Fibroblast of the conjunctiva (primary cell): ENCODE measurements at places on chromosomes 16 and 17.

DNA sequence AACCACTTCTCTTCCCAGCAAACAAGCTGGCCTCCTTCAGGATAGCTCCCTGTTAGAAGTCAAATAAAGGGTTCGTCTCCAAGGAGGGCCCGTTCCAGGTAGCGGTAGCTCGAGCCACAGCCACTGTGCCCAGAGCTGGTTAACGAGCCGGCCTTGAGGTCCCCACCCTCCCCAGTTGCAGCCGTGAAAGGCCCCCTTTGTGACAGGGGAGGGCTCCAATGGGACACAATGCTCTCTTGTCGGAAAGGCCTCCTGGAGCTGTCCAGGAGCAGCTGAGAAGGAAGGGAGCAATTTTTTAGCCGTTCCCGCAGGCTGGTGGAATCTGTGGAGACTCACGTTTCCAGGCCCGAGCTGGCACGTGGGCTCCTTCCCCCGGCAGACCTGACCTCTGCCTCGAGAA lies 29.9 kb upstream of the FOXF1 start:
- DNase-seq: no peak

GRCh38 chr17:75897160-75898019 lies 639 bp upstream of the TRIM65 start:
- DNase-seq: no peak

DNA sequence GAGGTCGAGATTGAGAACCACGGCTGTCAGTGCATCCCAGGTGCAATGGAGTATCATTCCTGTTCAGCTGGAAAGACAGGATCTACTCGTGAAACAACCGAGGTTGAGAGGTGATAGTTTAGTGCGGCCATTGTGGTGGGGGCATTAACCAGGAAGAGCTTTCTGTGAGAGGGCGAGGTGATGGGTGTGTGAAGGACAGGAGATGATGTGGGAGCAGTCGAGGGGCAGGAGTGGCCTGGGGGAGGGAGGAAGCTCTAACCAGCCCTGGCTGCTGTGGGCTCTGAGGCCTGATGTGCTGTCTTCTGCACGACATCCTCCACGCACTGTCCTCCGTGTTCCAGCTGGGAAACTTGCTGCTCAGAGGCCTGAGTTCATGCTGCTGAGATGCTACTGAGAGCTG lies 22.0 kb downstream of the GOSR2 start:
- DNase-seq: no peak

- no peak for DNase-seq
These were observed 9.9 kb upstream of the KDM8 start for GRCh38 chr16:27193300-27193990.

GRCh38 chr16:72480911-72481310 lies 309.0 kb upstream of the PMFBP1 start:
- no peak for DNase-seq

- no peak for DNase-seq
These were observed 2.1 kb upstream of the ZSCAN10 start for GRCh38 chr16:3101018-3101840.

DNA sequence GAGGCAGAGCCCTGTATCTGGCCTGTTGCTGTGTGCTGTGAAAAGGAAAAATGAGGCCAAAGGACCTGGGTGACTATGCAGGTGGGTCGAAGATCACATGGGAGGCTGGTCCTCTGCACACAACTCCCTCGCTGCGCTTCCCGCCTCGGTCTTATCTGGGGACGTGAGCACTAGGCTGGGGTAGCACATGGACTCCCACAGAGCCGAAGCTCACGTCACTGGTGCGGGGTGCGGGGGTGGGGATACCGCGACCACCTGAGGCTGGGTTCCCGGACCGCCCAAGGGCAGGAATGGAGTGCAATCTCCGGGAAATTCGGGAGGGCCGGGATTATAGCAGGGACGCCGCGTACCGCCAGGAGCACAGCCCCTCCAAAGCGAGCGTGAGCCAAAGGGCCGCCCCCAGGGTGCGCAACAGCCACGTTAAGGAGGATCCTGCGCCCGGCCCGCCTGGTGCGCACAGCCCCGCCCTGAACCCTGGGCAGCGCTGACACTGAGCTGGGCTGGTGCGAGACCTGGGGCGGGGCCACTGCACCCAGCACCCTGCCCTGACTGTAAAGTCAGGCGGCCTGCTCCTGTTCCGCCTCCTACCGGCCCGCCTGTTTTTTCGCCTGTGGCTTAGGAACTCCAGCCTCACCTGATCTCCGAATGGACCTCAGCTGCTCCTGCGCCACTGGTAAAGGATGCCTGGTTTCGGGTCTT lies 4.8 kb downstream of the MT1A start:
- DNase-seq: peak; percentile 10

DNA sequence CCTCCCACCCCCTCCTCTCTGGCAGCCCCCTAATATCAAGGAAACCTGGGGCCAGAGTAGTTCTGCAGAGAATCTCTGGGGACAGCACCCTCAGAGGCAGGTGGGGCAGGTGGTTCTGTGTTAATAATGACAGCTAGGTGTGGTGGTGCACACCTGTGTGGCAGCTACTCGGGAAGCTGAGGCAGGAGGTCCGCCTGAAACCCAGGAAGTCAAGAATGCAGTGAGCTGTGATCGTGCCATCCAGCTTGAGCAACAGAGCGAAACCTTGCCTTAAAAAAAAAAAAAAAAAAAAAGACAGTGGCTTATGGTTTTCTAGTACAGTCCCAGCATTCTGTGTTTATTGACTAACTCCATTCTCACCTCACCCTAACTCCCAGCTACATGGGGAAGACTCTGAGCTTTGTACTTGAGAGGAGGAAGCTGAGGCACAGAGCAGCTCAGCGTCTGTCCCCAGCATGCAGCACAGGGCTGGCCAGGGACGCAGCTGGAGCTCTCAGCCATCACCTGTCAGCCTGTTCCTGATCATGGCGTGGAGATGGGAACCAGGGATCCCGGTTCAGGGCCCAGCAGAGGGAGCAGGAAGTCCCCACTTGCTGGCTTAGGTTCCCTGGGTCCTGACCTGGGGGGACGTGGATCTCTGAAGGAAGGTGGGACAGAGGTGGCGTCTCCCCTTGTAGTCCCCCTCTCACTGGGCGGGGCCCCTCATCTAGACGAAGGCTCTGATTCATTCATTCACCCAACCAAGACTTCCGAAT lies 6.1 kb downstream of the DBNDD1 start:
- DNase-seq: no peak

DNA sequence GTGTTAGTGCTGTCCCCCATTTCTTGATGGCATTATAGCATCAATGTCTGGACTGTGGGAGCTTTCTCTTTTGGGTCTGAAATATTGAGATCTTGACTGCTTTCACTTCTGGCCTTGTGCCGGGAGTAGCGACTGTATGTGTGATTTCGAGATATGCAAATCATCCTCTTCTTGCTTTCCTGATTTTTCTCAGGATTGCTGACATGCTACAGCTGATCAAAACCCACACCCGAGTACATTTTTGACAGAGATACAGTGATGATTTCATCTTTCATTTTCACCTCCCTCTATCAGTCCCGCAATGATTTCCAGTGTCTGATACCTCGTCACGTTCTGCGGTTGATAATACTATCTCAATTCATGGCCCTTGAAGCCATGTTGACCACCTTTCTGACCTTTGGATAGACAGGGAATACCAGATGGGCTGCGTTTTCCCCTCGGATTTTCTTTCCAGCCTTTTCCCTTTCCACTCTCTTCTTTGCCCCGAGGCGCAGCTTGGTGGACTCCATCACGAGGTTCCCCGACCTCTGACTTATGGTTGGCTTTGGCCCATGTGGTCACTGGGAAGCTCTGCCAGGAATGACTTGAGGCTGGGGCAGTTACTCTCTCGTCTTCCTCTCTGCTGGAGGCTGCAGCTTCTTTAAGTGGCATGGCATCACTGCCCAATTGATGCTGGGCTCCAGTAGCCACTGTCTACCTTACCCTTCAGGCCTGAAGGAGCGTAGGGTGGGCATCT lies 184.4 kb downstream of the SNX29 start:
- no peak for DNase-seq

DNA sequence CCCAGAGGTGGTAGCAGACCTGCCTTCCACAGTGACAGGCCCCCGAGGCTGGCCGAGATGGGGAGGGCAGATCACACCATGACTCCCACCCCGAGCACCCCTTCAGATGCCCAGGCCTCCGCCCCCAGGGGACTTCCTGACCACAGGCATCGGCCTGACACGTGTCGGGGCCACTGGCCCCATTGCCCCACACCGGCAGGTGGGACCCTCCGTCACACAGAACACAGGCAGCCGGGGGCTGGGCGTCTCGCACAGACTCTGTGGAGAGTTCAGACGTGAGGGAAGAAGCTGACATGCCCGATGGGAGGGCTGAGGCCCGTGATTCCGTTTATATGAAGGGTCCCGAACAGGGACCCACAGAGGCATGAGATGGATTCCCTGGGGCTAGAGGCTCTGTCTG lies 51.3 kb upstream of the GNG13 start:
- DNase-seq: no peak

DNA sequence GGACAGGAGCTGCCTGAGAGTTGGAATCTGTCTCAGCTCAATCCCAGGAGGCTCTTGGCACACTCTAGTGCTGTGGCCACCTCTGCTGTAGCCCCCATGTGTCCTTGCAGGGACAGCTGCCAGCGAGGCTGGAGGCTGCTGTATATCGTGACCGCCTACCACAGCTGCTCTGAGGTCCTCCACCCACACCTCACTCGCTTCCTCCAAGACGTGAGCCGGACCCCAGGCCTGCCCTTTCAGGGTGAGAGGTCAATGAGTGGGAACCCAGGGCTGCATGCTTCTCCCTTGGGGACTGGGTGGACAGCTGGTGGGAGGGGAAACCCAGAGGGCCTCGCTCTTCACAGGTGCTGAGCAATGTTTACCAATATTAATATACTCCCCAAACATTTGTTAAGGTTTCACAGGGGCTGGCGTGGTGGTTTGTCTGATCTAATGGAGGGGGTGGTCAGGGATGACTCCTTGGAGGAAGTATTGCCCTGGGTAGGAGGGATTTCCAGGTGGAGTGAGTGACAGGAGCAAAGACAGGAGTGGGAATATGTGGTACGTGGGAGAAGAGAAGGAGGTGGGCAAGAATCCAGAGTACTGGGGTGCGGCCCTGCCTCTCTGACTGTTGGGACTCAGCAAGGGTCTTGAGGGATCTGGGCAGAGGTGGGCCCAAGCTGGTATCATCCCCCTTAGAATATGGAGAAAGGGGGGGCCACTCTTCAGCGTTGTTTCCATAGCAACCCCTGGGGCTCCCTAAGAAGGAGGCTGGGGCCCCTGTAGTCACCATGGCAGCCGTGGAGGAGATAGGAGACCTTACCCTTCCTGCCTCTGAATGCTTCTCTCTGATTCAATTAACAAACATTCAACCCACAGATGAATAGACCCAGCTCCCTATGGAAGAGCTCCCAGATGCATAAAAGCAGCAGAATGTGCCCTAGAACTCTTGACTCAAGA lies 22.2 kb upstream of the ALKBH5 start:
- DNase-seq: no peak

DNA sequence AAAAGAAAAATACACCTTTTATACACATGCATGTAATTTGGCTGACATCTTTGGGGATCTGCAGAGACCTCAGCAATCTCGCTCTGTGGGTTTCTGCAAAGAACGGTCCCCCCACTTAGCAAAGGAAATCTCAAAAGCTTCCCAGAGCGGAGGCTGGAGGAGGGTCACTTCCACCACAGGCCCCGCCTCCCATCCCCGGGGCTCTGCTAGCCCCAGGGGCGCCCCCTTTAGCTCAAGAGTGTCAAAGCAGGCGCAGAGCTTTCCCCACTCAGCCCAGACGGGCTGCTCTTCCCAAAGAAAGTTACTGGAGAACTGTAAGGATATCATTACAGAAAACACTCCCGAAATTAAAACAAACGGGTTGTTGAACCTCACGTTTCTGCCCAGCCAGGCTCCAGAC lies 11.4 kb downstream of the SLC13A5 start:
- DNase-seq: no peak

GRCh38 chr17:27552276-27552732 lies 78.7 kb upstream of the LGALS9 start:
- DNase-seq: no peak

DNA sequence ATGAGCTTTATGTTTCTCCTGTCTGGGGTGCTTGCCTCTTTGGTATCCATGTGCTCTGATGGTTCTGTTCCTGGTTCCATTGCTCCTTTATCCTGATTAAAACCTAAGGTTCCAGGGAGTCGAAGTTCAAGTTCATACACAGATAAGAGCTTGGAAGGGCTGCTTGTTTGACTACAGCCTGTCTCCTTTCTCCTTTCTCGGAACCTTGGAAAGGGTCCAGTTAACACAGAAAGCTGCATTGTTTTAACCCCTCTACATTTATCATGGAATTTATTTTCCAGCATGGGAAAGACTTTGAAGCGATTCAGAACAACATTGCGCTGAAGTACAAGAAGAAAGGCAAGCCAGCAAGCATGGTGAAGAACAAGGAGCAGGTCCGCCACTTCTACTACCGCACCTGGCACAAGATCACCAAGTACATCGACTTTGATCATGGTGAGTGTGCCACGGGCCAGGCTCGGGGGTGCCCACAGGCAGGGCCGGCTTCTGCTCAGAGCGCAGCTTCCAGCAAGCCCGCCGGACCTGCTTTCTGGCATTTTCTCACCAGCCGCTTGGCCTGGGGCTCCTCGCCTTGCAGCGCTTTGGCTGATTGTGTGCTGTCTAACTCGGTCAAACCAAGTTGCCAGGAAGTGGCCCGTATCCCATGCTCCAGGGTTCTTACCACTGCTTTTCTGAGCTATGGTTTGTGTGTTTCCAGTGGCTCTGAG lies 19.9 kb downstream of the CRAMP1 start:
- DNase-seq: no peak

GRCh38 chr17:82419540-82419939 lies 1.2 kb upstream of the OGFOD3 start:
- DNase-seq: no peak

DNA sequence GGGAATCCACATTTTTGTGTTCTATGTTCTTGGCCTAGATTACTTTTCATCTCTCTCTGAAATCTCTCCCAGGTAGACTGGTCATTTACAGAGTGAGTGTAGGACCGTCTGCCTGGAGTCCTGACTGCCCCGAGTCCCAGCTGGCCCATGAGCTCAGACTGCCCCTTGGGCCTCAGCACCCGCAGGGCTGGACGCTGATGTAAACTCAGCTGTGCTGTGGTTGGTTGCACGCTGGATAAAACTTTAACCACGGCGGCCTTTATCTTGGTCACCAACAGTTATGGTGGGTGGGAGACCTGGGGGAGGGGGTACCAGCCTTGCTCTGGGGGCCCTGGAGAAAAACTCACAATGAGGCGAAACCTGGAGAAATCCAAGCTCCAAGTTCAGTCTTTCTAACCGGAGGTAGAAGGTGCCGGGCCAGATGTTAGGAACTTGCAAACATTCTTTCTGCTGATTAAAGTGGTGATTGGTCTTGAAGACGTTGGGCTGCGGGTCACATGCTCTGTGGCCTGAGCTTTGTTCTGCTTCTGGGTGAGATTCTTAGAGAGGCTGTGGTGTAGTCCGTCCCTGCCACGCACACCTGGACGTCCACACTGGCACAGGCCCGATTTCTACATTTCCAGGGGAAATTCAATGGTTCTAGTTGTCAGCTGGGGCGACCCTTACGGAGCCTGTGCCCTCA lies 6.9 kb downstream of the METRNL start:
- no peak for DNase-seq
